ENCODE measurements at places on chromosomes 13 and 19. TPM values are rescaled to one million over a fixed set of nuclear protein-coding genes. Genes with fewer than 3 reads are reported as not detected.

The PLIN5 gene
- not detected for total RNA-seq

The SLC10A2 gene
- total RNA-seq, result not detected

The FUT3 gene
- not detected for total RNA-seq

The LSM4 gene
- total RNA-seq, result 261 TPM

The HS6ST3 gene
- not detected for total RNA-seq

The MUC16 gene
- total RNA-seq, result under 0.01 TPM

DNA sequence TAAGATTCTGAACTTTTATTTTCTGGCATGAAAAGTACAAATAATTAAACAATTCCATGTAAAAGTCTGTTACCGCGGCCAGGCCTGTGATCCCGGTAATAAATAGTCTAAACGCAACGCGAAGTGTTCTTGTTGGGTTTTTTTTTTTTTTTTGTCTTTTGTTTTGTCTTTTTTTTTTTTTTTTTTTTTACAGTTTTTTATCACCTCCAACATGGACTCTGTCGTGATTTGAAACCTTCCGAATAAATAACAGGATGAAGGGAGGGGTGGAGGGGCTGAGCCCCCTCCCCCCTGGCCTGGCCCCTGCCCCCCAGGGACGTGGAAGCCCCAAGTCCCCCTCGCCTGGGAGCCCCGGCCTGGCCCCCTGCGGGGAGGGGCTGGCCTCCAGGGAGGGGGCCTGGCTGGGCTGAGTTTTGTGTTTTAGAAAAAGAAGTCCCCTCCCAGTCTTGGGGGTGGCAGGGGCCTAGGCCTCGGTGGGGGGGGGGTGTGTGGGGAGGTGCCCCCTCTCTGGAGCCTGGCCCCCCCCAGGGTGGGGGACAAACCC lies 16.0 kb downstream of the PRKCSH start:
- DNase-seq, result no peak

DNA sequence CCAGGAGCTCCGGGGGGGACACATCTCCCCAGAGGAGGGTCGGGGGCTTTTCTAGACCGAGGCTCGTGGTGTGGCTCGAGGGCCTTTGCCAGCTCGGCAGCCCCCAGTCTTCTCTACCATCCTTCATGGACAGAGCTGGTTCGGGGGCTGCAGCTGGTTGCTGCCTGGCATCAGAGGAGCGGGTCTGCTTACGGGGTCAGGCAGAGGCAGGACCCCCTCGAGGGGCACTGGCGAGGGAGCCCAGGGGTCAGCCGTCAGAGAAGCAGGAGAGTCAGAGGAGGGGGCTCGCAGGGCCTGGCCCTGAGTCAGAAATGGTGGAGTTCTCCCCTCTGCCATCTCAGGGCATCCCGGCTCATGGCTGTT lies 123.5 kb downstream of the KDM4B start:
- DNase-seq, result no peak

DNA sequence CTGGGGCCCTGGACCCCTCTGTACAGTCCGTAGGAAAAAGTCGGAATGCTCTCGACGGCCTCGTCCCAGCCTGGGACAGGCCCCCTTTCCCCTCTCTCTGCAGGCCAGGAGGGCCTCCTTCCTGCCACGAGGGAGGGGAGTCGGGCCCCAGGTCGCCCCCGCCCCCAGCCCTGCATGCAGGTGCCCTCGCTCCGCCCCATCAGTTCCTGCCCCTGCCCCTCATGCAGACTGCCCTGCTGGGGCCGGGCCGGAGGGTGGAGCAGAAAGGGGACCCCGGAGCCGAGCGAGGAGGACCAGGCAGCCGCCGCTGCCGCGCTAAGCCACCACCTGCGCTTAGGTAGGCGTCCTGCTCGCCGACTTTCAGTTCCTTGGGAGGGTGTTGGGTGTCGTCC lies 7.3 kb downstream of the LYL1 start:
- DNase-seq, result no peak

GRCh38 chr13:83877651-83878355 lies 4.5 kb downstream of the SLITRK1 start:
- no peak for DNase-seq

- no peak for DNase-seq
Observed at GRCh38 chr13:93539914-93540313, 313.3 kb downstream of the GPC6 start.

DNA sequence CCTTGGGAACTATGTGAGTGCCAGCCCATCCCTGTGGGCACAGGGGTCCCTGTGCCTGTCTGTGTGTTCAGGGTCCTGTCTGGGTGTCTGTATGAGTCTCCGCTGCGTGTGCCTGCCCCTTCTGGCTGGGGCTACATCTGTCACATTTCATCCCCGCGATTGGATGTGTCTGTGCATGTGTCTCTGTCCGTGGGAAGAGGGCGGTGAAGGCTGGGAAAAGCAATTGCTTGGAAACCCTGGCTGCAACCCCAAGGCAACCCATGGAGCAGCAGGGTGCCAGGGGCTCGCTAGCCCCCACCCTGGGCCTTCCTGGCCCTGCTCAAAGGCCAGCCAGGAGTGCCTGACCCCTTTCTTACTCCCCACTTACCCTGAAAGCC lies 1.4 kb downstream of the MAG start:
- no peak for DNase-seq

DNA sequence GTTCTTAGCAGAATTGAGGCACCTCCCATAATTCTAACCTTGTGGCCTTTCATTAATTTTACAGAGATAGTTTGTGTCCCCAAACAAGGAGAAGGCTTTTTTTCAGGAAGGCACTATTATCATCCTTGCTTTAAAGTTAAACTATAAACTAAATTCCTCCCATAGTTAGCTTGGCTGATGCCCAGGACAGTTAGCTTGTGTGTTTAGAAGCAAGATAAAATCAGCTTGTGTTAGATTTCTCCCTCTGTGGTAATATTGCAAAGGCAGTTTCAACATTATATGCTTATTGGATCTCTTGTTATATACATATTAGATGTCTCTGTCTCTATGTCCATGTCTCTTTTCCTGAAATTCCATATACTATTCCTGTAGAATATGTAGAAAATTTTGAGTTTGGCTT lies 342.7 kb downstream of the TBC1D4 start:
- no peak for DNase-seq

GRCh38 chr13:112690283-112690929 lies 568 bp downstream of the ATP11A start:
- no peak for DNase-seq

GRCh38 chr13:78382491-78382890 lies 220.9 kb downstream of the POU4F1 start:
- no peak for DNase-seq

Data from NCI-H460 (cell line).